HuH-7 (cell line): ENCODE measurements at places on chromosomes 12 and 14.

DNA sequence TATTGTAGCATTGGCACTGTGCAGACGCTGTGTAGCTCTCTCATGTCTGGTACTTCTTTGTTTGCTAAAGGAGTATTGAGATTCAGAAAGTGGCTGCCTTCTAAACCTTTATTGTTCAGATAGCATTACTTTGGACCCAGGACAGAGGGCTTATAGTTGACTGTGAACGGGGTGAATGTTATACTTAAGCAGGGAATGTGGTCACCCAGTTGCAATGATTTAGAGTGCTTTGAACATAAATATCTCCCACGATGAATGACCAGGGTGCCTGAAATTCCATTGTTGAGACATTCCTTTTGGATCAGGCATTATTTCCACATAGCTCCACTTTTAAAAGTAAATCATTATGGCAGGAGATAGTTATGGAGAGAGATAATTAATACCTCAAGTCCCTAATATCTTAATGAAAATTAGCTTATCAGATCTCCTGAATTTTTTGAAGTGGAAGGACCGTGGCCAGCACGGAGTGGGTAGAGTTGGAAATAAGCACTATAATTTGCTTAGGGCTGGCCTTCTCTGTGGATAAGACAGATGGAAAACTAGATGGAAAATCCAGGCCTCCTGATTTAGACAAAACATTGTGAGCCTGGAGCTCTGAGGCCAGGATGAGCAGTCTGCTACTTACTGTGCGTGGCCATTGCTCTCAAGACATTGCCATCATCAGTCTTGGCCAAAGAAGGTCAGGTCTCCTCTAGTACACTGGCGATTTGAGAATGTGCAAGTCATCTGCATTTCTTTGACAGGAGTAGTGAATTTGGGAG, 114.5 kb downstream of the ETV6 start:
- peak; percentile 13 for DNase-seq

DNA sequence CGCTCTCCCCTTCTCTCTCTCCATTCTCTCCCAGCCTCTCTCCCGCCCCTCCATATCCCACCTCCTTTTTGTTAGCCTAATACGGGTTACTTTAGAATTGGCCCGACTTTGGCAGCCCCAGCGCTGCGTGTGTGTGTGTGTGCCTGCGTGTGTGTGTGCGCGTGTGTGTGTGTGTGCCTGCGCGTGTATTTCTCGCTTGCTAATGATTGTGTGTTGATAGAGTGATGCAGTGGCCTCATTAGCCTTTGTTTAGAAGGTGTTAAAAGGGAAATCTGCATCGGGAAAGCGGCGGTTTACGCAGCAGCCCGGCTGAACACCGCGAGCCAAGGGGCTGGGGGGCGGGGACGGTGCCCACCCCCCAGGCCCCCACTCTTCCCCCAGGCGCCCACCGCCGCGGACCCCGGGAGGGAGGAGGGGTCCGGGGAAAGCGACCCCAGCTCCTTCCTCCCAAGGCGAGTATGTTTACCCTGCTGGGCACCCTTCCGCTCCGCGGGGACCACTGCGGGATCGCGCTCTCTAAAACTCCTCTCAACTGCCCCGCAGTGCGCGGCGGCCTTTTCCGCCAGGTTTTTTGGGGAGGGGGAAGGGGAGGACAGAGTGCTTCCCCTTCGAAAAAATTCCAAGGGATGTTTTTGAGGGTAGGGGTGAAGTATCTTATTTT, 6.8 kb upstream of the LHX5 start:
- DNase-seq = no peak

DNA sequence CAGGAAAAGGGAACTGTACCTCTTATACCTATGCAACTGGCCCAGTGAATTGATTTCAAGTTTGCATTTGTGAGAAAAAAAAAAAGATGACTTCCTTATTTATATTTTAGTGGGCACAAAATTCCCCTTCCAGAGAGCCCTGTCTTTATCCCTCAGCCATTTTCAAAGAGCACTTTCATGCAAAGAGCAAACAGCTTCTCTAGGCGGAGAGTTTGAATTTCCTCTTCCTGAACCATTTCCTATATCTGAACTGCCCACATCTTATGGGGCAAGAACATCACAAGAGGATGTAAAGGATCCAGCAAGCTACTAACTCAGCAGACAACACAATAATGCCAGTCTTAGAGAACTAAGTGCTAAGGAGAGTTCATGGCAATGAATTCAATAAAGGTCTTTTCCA, 22.3 kb upstream of the PLXNC1 start:
- DNase-seq = no peak

DNA sequence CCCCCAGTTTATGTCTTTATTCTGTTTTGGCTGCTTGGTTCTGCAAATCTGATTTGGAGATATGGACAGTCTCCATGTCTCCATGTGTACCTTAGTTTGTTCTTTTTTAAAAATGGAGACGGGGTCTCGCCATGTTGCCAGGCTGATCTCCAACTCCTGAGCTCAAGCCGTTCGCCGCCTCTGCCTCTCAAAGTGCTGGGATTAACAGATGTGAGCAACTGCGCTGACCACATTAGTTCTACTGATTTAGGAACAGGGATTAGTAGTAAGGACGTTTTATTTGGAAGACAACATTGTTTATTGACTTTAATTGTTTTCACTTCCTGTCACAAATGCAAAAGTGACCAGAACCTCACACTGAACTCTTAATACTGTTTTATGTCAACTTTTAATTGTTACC, 14.7 kb downstream of the AEBP2 start:
- DNase-seq = no peak

- no peak for DNase-seq
Observed at GRCh38 chr12:111424793-111425251, 19.1 kb downstream of the SH2B3 start.

- no peak for DNase-seq
Observed at GRCh38 chr14:33432407-33433023, 493.8 kb downstream of the NPAS3 start.

DNA sequence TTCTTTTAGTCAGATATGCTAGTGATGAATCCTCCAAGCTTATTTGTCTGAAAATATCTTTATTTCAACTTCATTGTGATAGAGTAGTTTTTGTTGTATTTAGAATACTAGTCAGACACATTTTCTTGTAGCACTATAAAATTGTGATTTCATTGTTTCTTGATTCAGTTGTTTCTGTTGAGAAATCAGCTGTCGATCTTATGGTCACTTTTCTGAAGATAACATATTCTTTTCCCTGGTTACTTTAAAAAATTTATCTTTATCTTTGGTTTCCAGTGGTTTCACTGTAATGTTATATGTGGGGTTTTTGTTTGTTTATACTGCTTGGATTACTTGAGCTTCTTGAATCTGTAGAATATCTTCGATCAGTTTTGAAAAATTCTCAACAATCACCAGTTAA, 426.1 kb downstream of the SOX5 start:
- no peak for DNase-seq

DNA sequence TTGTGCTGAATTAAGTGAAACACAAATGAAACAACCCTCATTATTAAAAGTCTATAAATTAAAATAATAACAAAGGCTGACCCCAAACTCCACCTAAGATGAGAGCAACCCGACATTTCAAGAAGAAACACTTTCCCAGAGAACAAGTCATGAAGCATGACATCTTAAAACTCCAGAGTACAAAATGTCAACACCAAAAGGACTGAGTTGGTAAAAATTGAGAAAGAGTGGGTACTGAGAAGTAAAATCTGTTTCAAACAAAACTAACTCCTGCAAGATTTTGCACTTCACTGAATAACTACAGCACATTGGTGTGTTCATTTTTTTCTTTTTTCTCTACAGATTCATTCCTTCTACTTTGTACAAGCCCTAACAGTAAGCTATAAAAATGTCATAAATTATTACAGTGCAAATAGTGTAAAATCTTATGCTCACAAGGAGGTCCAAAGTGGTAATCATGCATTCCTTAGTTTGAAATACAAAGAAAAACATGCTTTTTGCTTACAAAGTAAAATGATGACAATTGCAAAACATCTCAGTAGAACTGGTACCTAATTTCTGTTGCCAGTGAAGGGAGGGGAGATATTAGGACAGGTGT, 31.8 kb downstream of the SLC35F4 start:
- DNase-seq = no peak

DNA sequence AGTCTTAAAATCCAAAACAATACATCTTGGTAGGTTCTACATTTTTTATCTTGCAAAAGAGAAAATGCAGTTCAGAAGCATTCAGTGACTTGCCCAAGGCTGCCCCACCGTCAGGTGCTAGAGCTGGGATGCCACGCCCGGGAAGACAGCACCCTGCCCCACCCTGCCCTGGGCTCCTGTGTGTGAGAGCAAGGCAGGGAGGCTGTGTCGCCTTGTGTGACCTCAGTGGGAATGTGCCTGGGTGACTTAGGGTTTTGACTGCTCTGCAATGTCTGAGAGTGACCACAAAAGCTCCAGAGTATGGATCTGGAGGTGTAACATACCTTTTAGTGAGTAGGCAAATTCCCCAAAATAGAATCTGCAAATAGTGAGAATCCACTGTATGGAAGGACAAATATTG, 60.0 kb downstream of the AACS start:
- no peak for DNase-seq

DNA sequence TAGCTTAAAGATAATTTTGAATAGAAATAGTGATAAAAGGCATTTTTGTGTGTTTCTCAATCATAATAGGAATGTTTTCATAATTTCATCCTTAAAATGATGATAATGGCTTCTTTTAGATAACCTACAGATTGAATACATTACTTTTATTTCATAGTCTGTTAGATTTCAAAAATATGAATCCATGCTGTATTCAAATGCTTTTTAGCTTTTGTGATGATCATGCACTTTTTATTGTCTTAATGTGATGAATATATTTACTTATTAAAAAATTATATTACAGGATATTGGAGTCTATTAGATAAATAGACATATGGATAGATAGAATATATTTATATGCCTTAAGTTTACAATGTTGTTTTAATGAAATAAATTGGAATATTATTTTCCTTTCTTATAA, 886.8 kb upstream of the NOVA1 start:
- no peak for DNase-seq

GRCh38 chr12:47350062-47350408, 270.3 kb upstream of the AMIGO2 start:
- no peak for DNase-seq

- peak; percentile 67 for DNase-seq
Observed at GRCh38 chr12:2284857-2285256, 232.1 kb downstream of the CACNA1C start.

GRCh38 chr12:75784591-75784990, 247.0 kb downstream of the PHLDA1 start:
- DNase-seq = peak; percentile 26

DNA sequence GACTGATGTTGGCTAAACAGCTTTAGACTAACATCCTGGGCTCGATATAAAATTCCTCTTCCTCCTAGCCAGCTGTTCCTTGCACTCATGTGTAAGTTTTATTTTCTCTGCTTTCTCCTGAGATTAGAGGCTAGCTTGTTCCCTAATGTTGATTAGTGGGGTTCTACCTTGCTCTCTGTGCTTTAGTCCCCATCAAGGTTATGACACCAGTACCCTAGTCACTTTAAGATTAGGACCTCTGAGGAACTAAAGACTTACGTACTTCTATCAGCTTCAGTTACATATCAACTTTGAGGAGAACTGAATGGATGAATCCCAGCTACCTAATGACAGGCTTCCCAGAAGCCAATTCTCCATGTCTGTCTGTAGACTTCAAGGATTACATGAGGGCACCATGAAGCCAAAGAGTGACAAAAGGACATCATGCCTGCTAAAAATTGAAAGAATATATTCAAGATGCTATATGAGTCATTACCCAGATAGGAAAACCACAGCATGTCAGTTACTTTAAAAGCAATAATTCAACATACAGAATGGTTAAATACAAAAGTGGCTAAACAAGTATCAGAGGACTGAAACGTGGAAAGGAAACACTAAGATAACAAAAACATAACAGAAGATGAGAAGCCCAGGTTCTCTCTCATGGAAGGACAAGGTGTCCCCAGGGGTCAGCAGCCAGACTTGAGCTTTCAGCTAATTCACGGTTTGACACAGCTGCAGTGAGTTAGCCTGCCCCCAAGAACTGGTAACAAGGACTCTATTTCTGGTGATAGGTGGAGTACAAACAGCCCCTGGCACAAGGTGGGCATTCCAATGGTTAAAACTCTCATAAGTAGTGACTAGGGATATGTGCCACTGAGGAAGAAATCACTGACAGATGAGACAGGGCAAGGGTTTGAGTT, 20.4 kb downstream of the ADAM20 start:
- no peak for DNase-seq

DNA sequence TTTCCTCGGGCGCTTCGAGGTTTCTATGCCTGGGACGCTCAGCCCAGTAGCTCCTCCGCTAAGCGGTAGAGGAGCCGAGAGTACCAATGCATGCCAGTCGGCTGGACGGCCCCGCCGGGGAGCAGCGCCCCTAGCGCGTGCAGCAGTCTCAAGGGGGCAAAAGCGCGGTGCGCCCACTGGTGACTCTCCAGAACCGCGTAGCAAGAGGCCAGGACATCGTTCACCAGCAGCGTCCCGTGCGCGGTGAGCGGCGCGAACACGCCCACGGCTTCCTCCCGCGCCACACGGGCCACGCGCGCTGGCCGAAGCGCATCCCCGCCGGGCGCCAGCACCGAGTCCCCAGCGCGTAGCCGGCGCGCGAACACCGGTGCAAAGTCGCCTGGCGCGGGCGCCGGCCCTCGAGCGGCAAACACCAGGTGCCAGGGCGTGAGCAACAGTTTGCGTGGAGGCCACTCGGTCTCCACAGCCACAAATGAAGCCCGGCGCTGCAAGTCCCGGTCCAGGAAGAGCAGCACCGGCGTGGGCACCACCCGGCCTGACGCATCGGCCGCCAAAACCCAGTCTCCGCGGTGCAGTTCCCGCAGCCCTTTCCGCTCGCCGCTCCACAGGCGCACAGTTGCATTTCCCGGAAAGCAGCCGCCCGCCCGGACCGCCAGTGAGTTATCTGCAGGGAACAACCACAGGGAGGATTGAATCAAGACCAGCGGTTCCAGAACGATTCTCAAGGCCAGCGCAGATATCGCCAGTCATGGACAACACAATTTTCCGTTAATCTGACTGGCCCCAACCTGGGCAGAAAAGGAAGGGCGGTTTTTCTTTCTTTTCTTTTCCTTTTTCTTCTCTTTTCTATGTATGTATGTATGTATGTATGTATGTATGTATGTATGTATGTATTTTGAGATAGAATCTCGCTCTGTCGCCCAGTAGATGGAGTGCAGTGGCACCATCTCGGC, 4.5 kb downstream of the DHH start:
- DNase-seq = no peak

GRCh38 chr12:29054858-29055663, 94.0 kb upstream of the FAR2 start:
- no peak for DNase-seq

- DNase-seq = no peak
Observed at GRCh38 chr12:56863789-56864188, 70.4 kb downstream of the SDR9C7 start.

- DNase-seq = no peak
Observed at GRCh38 chr14:61997161-61997560, 234.9 kb downstream of the SNAPC1 start.

DNA sequence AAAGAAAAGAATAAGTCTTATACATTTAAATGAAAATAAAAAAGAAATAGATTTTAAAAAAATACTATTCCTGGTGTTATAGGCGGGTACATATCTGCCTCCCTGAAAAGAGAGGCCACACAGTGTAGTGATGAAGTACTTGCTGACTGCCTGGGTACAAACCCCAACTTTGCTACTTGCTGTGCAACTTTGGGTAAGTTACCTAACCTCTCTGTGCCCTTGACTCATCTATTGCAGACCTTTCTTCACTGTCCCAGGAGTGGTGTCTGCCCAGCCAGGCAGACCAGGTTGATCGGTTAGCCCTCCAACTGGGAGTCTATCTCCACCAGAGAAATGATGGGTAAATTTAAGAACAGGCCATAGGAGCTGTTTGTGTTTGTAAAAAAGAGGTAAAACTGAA, 82.0 kb downstream of the SLC24A4 start:
- no peak for DNase-seq

GRCh38 chr12:40058721-40059190, 47.1 kb downstream of the SLC2A13 start:
- DNase-seq = no peak
